ENCODE measurements at places on chromosomes 7 and 10. TPM values are rescaled to one million over a fixed set of nuclear protein-coding genes. Genes with fewer than 3 reads are reported as not detected.

Gene NPSR1
- polyA plus RNA-seq = 0.09 TPM

DNA sequence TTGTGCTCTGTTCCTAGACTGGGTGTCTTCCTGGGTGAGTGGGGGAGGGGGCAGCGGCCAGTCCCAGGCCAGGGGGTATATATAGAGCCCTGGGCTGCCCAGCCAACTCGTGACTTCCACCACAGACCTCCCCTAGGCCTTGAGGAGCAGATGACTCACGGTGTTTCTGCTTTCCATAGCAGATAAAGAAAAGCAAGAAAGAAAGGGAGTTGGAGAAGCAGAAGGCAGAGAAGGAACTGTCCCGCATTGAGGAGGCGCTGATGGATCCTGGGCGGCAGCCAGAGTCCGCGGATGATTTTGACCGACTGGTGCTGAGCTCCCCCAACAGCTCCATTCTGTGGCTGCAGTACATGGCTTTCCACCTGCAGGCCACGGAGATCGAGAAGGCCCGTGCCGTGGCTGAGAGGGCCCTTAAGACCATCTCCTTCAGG lies 10.1 kb downstream of the CALHM2 start:
- no peak for DNase-seq

DNA sequence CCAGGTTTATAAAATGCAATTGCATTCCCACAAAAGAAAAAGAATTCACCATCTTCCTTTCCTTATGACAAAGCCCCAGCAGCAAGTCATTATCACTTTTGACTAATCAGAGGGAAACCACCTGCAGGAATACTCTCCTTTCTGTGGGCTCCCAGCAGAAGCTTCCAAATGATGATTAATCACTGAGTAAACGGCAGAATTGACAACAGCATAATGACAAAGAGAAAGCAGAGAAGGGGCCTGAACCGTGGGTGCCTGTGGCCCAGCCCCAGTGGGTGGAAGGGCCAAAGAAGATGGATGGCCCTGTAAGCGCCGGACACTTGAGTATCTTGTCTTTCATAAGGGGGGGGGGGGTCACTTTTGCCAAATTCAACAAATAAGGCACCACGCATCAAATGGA lies 152.4 kb upstream of the NRBF2 start:
- no peak for DNase-seq

Gene NODAL
- polyA plus RNA-seq = 0.51 TPM

GRCh38 chr7:159154243-159154642 lies 9.6 kb upstream of the VIPR2 start:
- no peak for DNase-seq

Gene PRKAR2B
- 37.7 TPM for polyA plus RNA-seq

DNA sequence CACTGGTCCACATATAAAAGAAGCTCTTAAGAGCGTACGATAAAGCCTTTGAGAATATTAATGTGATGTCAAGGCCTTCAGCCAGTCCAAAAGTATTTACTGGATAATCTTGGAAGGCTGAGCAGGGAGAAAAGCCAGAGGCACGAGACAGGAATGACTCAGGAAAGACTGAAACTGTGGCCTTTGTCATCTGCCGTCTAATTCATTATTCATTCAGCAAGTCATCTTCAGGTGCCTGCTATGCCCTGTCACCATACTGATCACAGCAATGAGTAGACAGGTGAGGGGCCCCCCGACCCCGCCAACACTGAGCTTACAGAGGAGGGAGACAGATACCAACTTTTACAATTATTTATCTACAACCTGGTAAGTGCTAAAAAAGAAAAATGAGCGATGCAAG lies 78.9 kb downstream of the VOPP1 start:
- DNase-seq = no peak

- DNase-seq = no peak
These were observed 32.8 kb upstream of the VIPR2 start for GRCh38 chr7:159177284-159177953.

GRCh38 chr10:28300027-28300426 lies 2.8 kb downstream of the MPP7 start:
- DNase-seq = no peak

Gene LRRC61
- 33.8 TPM for polyA plus RNA-seq

Gene SLC18A3
- polyA plus RNA-seq = not detected

DNA sequence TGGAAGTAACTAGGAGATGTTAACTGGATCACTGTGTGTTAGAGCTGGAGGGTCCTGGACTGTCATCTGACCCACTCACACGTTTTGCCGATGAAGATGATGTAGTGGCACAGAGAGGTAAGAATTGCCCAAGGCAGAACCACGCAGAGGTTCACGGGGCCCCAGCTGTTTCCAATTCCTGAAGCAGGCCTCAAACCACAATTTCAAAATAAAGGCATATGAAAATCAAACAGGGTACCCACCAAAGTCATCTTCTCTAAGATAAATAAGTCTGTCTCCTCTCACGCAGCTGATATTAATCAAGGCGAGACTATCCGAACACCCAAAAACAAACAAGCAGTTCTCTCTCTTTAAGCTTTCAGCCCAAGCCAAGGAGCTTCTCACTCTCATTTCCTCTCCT lies 113.3 kb upstream of the JCAD start:
- no peak for DNase-seq

DNA sequence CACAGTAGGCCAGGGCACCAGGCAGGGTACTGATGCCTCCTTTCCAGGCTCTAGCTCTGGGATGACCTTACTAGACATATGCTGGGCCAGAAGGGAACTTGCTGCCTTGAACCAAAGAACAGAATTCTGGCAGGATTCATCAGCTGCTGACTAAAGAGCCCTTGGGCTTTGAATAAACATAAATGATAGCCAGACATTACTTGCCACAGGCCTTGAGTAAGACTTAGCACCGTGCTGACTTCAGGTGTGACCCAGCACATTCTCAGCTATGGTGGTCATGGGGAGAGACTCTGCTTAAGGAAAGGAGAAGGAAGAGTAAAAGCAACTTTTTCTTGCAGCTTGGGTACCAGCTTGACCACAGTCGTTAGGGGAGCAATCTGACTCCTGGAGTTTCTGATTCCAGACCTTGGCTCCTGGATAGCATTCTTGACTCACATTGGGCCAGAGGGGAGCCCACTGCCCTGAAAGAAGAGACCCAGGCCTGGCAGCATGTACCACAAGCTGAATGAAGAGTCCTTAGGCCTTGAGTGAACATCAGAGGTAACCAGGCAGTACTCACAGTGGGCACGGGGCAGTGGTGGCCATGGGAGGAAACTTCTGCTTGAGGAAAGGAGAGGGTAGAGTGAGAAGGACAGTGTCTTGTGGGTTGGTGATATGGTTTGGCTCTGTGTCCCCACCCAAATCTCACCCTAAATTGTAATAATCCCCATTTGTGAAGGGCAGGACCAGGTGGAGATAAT lies 926.1 kb upstream of the SORCS1 start:
- no peak for DNase-seq

DNA sequence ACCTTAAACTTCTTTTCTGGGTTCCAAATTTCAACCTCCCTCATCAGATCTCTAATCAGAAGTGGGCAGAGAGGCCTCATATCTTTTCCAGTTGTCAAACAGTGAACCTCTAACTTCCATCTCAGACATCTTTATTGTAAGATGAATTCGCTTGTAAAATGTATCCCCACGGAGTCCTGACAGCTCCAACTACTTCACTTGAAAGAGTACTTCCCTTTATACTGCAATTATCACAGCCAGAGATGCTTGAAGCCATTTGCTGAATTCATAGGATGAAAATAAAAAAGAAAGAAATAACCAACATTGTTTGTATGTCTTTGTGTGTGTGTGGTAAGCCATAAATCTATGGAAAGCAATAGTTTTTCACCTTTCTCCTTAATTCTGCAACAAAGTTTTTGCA lies 175.2 kb downstream of the GRM3 start:
- no peak for DNase-seq

- no peak for DNase-seq
These were observed 66.9 kb downstream of the SLC29A4 start for GRCh38 chr7:5349437-5350173.

Measured in left renal cortex interstitium (tissue), 4 donors.